ENCODE measurements at places on chromosomes 16 and 17.

DNA sequence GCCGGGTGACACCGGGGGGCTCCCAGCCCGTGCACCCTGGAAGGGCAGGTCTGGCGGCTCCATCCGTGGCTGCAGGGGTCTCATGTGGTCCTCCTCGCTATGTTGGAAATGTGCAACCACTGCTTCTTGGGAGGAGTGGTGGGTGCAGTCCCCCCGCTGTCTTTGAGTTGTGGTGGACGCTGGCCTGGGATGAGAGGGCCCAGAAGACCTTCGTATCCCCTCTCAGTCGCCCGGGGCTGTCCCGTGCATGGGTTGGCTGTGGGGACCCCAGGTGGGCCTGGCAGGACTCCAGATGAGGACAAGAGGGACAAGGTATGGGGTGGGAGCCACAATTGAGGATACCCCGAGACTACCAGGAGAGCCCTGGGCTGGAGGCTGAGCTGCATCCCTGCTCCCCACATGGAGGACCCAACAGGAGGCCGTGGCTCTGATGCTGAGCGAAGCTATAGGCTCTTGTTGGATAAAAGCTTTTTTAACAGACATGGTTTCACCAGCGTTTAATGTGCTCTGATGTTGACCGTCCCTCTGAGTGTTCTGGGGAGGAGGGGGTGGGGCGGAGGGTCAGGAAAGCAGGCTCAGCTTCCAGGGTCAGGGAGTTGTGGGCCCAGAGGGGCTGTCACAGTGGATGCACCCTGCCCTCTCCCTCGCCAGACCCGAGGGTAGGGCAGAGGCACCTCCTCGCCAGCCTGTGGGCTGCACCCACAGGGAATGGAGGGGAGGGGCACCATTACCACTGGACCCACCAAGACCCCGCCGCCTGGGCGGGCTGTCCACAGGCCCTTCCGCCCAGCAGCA is 5.4 kb downstream of the SPATA2L start:
- DNase-seq, result no peak

DNA sequence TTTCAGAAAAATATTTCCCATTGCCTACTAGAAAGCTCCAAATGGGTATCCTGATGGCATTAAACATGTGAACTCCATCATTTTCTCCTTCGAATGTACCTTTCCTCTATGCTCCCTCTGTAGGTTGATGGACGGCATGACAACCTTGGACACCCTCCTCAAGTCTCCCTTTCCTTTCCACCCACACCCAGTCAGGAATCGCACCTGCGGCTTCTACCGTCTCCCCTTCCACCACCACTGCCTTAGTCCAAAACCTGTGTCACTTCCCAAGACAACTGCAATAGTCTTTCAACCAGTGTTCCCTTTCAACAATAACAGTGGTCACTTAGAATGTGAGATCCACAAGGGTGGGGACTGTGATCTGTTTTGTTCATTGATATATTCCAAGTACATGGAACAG is 233.1 kb upstream of the AXIN2 start:
- peak; percentile 13 for DNase-seq

- no peak for DNase-seq
Observed at GRCh38 chr16:89545831-89546574, 14.5 kb upstream of the RPL13 start.

DNA sequence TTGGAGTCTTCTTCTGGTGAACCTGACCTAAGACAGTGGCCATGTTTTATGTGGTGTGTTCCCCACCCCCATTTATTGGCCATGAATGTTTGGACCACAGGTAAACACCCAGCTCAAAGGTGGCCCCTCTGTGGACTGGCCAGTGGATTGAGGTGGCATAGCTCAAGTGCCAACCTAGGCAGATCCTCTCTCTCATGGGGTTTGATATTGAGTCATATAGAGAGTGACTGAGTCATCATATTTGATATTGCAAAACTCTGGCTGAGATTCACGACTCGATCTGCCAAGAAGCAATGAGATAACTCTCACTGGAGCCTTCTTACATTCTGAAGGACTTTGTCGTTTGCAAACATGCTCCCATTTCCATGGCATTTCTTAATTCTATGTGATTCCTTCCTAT is 10.5 kb upstream of the TEKT3 start:
- DNase-seq, result no peak

DNA sequence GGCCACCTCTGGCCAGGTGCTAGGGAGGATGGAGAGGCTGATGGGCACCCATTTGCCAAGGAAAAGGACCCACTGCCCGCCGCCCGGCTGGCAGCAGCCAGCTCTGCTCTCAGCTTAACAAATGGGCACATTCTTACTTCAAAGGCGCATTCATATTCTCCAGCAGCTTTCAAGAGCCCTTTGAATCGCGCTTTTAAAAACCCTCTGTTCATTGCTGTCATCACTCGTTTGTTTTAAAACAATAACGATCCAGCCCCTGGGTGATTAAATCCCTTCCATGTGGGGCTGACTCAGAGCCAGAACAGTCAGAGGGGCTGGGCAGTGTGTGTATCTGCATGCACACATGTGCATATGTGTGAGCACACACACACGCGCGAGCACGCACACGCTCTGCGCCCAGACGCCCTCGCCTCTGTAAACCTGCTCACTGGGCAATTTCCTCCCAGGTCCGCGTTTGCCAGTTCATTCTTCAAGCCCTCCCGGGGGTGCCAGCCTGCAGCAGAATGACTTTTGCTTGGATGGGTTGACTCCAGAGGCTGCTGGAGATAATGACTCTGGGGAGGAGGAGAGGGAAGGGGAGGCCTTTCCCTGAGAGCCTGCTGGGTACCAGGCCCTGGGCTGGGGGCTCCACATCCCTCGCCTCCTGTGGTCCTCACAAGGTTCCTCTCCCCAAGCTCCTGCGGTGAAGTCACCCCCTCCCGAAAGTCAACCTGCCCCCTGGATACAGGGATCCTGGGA is 133.1 kb downstream of the SDK2 start:
- DNase-seq, result peak; percentile 76

DNA sequence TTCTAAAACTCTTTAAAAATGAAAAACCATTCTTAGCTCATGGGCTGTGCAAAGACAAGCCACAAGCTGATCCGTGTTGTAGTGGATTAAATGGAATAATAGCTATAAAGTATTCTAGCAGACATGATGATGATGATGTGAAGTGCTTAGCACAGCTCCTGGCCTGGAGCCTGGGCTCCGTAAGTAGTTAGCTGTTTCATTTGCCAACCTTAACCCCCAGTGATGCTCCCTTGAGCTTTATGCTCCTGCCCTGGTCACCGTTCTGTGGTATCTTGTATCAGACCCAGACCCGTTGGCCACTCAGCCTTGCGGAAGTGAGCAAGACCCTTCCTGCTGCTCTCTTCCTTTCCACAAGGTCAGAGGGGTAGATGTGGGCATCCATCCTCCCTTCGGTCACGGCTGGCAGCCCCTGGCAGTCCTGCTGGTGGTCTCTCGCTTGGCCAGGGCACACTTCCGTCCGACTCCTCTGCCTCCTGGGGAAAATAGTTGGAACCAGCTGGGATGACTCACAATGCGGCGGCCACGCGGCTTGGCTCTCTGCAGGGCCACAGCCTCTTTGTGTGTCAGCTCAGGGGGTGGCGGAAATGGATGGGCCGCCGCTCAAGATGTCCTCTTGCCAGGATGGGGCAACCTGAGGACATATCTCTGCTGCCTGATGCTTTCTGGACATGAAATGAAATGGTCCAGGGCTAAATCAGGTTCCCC is 79.1 kb downstream of the GPR139 start:
- no peak for DNase-seq

All from NCI-H345 (cell line).